Mesothelial cell of epicardium (in vitro differentiated cells): ENCODE measurements at places on chromosomes 1 and 21. TPM values are rescaled to one million over a fixed set of nuclear protein-coding genes. Genes with fewer than 3 reads are reported as not detected.

DNA sequence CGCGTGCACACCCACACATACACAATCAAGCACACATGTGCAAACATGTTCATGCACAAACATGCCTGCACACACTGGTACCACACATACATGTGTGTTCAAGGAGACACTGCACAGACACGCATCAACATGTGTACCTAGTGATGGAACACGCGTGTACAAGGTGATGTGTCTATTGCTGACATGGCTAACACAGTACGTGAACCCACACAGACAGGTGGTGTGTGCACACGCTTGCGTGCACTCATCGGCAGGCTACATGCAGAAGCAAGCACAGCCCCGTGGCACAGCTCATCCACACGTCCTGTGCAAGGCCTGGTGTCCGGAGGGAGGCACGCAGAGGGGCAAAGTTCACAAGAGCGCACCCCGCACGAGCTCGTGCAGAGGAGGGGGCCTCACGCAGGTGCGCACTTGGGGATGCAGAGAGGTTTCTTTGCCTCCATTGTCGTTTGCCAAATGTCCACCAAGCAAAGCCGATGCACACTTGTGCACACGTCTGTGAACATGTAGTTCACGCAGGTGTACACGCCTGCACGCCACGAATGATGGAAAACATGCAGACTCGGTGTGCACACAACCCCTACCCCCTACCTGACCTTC lies 969 bp downstream of the ACAP3 start:
- no peaks in the 10 kb centered on the region for H3K36me3 ChIP-seq
- peaks cover 26% of the 10 kb centered on the region for H3K4me1 ChIP-seq
- H3K27me3 ChIP-seq = no peaks in the 10 kb centered on the region
- H3K4me3 ChIP-seq = peak overlapping the region; percentile 80
- DNase-seq = no peak
- H3K27ac ChIP-seq = peak overlapping the region; percentile 93

GRCh38 chr1:3476666-3477065 lies 22.2 kb downstream of the ARHGEF16 start:
- H3K36me3 ChIP-seq = peaks cover 1% of the 10 kb centered on the region
- no peak overlapping the region for H3K4me3 ChIP-seq
- no peaks in the 10 kb centered on the region for H3K27me3 ChIP-seq

GRCh38 chr1:113681596-113682337 lies 77.5 kb downstream of the PHTF1 start:
- H3K36me3 ChIP-seq = peaks cover 5% of the 10 kb centered on the region
- peak overlapping the region; percentile 47 for H3K27ac ChIP-seq
- H3K4me3 ChIP-seq = no peak overlapping the region
- DNase-seq = no peak
- peaks cover 43% of the 10 kb centered on the region for H3K4me1 ChIP-seq
- no peaks in the 10 kb centered on the region for H3K27me3 ChIP-seq

GRCh38 chr1:1788646-1789431 lies 10.6 kb upstream of the NADK start:
- no peak overlapping the region for H3K4me3 ChIP-seq
- H3K27ac ChIP-seq = peak overlapping the region; percentile 45
- no peaks in the 10 kb centered on the region for H3K4me1 ChIP-seq
- peaks cover 48% of the 10 kb centered on the region for H3K36me3 ChIP-seq
- no peak for DNase-seq

DNA sequence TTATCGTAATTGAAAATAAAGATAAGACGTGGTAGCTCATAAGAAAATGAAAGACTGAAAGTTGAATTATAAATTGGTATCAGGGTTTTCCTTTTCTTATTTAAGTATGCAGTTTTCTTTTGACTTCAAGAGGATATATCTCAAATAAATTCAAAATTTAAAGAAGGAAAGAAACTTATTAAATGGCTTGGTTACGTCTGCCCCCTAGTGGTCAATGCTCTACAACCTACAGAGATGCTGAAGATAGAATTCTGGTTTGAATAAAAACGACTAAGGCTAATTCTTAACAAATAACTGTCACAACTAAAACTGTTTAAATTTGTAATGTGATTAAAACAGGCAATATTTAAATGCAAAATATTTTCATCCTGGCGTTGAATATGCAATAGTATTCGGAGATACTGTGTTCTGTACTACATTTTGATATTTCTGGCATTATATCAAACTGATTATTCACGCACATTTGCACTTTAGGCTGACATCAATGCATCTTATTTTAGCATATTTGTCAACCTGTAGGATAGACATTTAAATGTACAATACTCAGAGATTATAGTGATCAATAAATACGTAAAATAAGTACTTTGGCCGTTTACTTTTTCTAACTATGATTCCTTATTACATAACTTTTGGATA lies 26.8 kb downstream of the IFI44 start:
- peak; percentile 44 for DNase-seq
- no peaks in the 10 kb centered on the region for H3K4me1 ChIP-seq
- H3K4me3 ChIP-seq = no peak overlapping the region
- H3K36me3 ChIP-seq = no peaks in the 10 kb centered on the region
- no peak overlapping the region for H3K27ac ChIP-seq

- peak overlapping the region; percentile 59 for H3K27ac ChIP-seq
- no peaks in the 10 kb centered on the region for H3K27me3 ChIP-seq
- H3K4me1 ChIP-seq = peaks cover 35% of the 10 kb centered on the region
- no peak overlapping the region for H3K4me3 ChIP-seq
Observed at GRCh38 chr1:27436204-27437159, 44.1 kb downstream of the GPR3 start.

GRCh38 chr21:23215261-23215660 lies 2217.1 kb downstream of the NCAM2 start:
- H3K4me3 ChIP-seq = no peak overlapping the region
- no peak for DNase-seq
- H3K36me3 ChIP-seq = no peaks in the 10 kb centered on the region
- H3K27ac ChIP-seq = no peak overlapping the region
- no peaks in the 10 kb centered on the region for H3K27me3 ChIP-seq

GRCh38 chr1:20740781-20741180 lies 8.3 kb upstream of the SH2D5 start:
- no peaks in the 10 kb centered on the region for H3K27me3 ChIP-seq
- DNase-seq = no peak
- H3K27ac ChIP-seq = no peak overlapping the region
- H3K4me1 ChIP-seq = no peaks in the 10 kb centered on the region
- H3K4me3 ChIP-seq = no peak overlapping the region

DNA sequence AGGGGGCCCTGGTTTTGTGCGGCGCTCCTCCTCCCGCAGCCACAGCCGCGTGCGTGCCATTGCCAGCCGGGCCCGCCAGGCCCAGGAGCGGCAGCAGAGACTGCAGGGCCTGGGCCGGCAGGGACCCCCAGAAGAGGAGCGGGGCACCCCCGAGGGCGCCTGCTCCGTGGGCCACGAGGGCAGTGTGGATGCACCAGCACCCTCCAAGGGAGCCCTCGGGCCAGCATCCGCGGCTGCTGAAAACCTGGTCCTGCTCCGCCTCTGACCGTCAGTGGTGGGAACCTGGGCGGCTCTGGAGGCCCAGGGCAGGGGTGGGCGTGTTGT lies 21.5 kb downstream of the PANK4 start:
- no peak overlapping the region for H3K27ac ChIP-seq
- H3K4me1 ChIP-seq = peaks cover 3% of the 10 kb centered on the region
- no peak for DNase-seq
- H3K27me3 ChIP-seq = peaks cover 3% of the 10 kb centered on the region
- H3K4me3 ChIP-seq = no peak overlapping the region

- H3K36me3 ChIP-seq = peaks cover 38% of the 10 kb centered on the region
- no peak for DNase-seq
- peaks cover 6% of the 10 kb centered on the region for H3K4me1 ChIP-seq
- H3K4me3 ChIP-seq = no peak overlapping the region
Observed at GRCh38 chr1:26752519-26752918, 35.2 kb upstream of the PIGV start.

DNA sequence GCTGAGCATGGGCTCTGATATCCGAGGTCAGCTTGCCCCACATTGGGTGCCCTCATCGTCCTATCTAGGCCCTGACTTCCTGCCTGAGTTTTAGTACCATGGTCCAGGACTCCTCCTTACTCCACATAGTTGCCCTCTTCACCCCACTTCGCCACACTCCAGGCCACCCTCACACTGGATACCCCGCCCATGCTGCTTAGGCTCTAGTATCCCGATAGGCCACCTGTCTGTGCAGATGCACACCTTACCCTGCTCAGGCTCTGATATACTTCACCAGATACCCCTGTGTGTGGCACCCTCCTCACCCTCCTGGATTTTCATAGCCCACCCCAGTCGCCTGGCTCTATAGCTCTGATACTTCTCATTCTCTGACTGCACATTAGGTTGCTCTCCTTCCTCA lies 145.5 kb upstream of the SERTAD4 start:
- no peak overlapping the region for H3K4me3 ChIP-seq
- no peak overlapping the region for H3K27ac ChIP-seq
- no peaks in the 10 kb centered on the region for H3K27me3 ChIP-seq
- no peak for DNase-seq
- no peaks in the 10 kb centered on the region for H3K36me3 ChIP-seq

DNA sequence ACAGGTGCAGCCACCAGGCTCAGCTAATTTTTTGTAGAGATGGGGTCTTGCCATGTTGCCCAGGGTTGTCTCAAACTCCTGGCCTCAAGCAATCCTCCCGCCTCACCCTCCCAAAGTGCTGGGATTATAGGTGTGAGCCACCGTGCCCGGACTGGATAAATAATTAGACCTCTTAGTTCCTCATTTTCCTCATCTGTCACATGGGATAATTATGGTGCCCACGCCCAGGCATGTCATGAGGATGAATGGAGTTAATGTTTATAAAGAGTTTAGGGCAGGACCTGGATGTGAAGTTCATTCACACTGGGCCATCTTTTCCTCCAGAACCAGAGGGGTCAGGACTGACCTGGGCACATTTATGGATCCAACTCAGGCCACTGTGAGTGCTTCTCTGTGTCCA lies 23.7 kb downstream of the PADI3 start:
- no peak overlapping the region for H3K4me3 ChIP-seq
- H3K27me3 ChIP-seq = peaks cover 6% of the 10 kb centered on the region
- H3K36me3 ChIP-seq = no peaks in the 10 kb centered on the region

DNA sequence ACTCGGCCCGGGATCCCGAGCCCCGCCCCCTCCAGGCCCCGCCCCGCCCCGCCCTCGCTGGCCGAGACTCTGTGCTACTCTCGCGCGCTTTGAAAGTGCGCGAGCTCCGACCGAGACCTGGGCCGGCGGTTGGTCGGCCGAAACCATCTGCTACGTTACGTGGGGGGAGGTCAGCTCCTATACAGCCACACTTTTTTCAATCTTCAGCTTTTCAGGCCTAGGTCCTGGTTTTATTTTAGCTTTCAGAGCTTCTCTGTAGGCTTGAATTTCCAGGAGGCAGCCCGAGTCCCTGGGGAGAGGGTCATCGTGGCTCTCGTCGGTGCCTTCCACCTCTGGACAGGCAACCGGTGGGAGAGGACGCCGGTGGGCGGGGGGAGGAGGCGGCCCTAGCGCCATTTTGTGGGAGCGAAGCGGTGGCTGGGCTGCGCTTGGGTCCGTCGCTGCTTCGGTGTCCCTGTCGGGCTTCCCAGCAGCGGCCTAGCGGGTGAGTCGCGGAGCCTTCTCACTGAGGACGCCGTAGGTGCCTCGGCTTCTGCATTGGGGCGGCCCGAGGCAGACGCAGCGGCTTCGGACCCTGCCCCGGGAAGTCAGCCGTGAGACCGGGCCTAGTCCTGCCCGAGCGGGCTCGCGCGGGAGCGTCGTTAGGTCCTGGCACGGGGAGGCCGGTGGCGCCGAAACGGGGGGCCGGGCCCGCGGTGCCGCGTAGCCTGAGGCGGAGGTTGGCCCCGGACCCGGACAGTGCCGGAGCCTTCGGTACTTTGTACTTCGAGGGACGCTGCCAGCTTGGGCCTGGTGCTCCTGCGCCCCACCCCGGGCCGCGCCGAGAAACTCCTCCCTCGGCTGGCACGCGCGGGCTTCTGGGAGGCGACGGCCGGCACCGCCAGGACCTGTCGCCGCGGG lies at the start of gene TARDBP:
Gene TARDBP (plus strand): TSS at position 395 of the 900 bp plus-strand sequence. CDS start 1,074 bp downstream, outside the sequence.
- H3K4me3 ChIP-seq = peak within 1 kb of the TSS; percentile 78
- H3K36me3 ChIP-seq = peaks cover 20% of the 10 kb centered on the region
- no peaks in the 10 kb centered on the region for H3K27me3 ChIP-seq
- DNase-seq = peak; percentile 83
- peaks cover 17% of the 10 kb centered on the region for H3K4me1 ChIP-seq

GRCh38 chr1:223500560-223501425 lies 107.6 kb downstream of the CCDC185 start:
- H3K4me1 ChIP-seq = peaks cover 23% of the 10 kb centered on the region
- peaks cover 10% of the 10 kb centered on the region for H3K27me3 ChIP-seq
- H3K36me3 ChIP-seq = no peaks in the 10 kb centered on the region
- no peak overlapping the region for H3K4me3 ChIP-seq
- H3K27ac ChIP-seq = no peak overlapping the region

RBM11 gene
- total RNA-seq = 5.4 to 8.1 TPM (median 6.6 TPM) in 3 replicates

TTLL10 gene
- total RNA-seq = 0.32 to 0.47 TPM in 2 of 3 replicates, not detected in the other

SIPA1L2 gene
- total RNA-seq = 78.7 to 82.0 TPM (median 81.4 TPM) in 3 replicates

SNIP1 gene
- 22.9 to 27.1 TPM (median 23.7 TPM) in 3 replicates for total RNA-seq

NTMT2 gene
- total RNA-seq = 0.23 TPM in 1 of 3 replicates, not detected in the others

SPRR1B gene
- not detected in 3 replicates for total RNA-seq
